Aorta (tissue), 5 donors: ENCODE measurements at places on chromosomes 12 and 14. TPM values are rescaled to one million over a fixed set of nuclear protein-coding genes. Genes with fewer than 3 reads are reported as not detected.

Gene CISTR
- polyA plus RNA-seq, result not detected

DNA sequence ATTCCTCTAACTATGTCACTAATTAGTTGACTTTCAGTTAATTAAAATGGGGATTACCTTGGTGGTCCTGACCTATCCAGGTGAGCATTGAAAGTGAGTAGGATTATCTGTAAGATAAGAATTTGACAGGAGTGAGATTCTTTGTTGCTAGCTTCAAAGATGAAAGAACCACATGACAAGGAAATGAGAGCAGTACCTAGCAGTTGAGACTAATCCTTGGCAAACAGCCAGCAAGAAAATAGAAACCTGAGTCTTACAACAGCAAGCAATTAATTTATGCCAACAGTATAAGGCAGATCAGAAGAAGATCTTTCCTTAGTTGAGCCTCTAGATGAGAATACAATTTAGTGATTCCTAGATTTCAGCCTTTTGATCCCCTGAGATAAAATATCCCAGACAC is 1058.4 kb downstream of the LRFN5 start:
- no peaks in the 10 kb centered on the region for H3K36me3 ChIP-seq
- no peak overlapping the region for H3K27ac ChIP-seq
- no peaks in the 10 kb centered on the region for H3K27me3 ChIP-seq
- H3K4me1 ChIP-seq, result no peaks in the 10 kb centered on the region
- no peak overlapping the region for H3K4me3 ChIP-seq
- DNase-seq, result no peak

GRCh38 chr12:127044836-127045235 is 1222.1 kb upstream of the TMEM132C start:
- no peaks in the 10 kb centered on the region for H3K27me3 ChIP-seq
- no peak overlapping the region for H3K4me3 ChIP-seq
- no peaks in the 10 kb centered on the region for H3K4me1 ChIP-seq
- no peaks in the 10 kb centered on the region for H3K36me3 ChIP-seq

DNA sequence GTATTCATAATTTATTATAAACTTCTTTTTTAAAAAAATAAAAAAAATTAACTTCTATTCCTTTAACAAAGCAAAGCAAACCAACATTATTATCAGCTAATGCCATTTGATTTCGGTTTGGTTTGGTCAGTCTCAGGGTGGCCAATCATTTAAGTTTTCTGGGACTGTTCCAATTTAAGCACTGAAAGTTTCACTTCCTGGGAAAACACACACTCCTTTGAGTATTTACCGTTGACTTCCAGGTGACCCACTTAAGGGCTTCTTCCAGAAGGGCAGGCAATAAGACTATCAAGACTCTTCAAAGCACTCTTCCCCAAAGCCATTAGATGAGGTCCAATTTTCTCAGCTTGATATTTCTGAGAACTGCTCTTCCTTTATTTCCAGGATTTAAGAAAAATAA is 854.0 kb downstream of the DIO2 start:
- no peaks in the 10 kb centered on the region for H3K4me1 ChIP-seq
- H3K27me3 ChIP-seq, result no peaks in the 10 kb centered on the region
- DNase-seq, result no peak
- H3K36me3 ChIP-seq, result peaks cover 2% of the 10 kb centered on the region
- no peak overlapping the region for H3K4me3 ChIP-seq

GRCh38 chr14:36580856-36581831 is 1.3 kb downstream of the NKX2-8 start:
- H3K27me3 ChIP-seq, result no peaks in the 10 kb centered on the region
- no peaks in the 10 kb centered on the region for H3K4me1 ChIP-seq
- DNase-seq, result peak; percentile 76
- peak overlapping the region; percentile 37 for H3K4me3 ChIP-seq
- H3K27ac ChIP-seq, result no peak overlapping the region
- no peaks in the 10 kb centered on the region for H3K36me3 ChIP-seq

- H3K27me3 ChIP-seq, result no peaks in the 10 kb centered on the region
- H3K36me3 ChIP-seq, result no peaks in the 10 kb centered on the region
- H3K4me3 ChIP-seq, result no peak overlapping the region
- peak; percentile 87 for DNase-seq
- no peak overlapping the region for H3K27ac ChIP-seq
Observed at GRCh38 chr12:96255077-96255476, 60.9 kb downstream of the ELK3 start.

- H3K4me1 ChIP-seq, result no peaks in the 10 kb centered on the region
- H3K27ac ChIP-seq, result no peak overlapping the region
- H3K4me3 ChIP-seq, result no peak overlapping the region
- peak; percentile 80 for DNase-seq
- no peaks in the 10 kb centered on the region for H3K27me3 ChIP-seq
Observed at GRCh38 chr14:103292426-103293374, 41.3 kb upstream of the EIF5 start.

DNA sequence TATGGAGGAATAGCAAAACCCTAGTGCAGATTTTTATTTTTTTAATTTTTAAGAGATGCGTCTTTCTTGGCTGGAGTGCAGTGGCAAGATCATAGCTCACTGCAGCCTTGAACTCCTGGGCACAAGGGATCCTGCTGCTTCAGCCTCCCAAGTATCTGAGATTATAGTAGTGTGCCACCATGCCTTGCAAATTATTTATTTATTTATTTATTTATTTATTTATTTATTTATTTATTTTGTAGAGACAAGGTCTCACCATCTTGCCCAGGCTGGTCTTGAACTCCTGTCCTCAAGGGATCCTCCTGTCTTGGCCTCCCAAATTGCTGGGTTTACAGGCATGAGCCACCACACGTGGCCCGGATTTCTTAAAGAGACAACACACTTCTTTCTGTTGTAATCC is 1158.8 kb downstream of the AACS start:
- H3K36me3 ChIP-seq, result no peaks in the 10 kb centered on the region
- no peaks in the 10 kb centered on the region for H3K27me3 ChIP-seq
- no peak overlapping the region for H3K27ac ChIP-seq
- H3K4me1 ChIP-seq, result no peaks in the 10 kb centered on the region
- H3K4me3 ChIP-seq, result no peak overlapping the region
